Erythroblast (primary cell): ENCODE measurements at places on chromosomes 5 and 9.

DNA sequence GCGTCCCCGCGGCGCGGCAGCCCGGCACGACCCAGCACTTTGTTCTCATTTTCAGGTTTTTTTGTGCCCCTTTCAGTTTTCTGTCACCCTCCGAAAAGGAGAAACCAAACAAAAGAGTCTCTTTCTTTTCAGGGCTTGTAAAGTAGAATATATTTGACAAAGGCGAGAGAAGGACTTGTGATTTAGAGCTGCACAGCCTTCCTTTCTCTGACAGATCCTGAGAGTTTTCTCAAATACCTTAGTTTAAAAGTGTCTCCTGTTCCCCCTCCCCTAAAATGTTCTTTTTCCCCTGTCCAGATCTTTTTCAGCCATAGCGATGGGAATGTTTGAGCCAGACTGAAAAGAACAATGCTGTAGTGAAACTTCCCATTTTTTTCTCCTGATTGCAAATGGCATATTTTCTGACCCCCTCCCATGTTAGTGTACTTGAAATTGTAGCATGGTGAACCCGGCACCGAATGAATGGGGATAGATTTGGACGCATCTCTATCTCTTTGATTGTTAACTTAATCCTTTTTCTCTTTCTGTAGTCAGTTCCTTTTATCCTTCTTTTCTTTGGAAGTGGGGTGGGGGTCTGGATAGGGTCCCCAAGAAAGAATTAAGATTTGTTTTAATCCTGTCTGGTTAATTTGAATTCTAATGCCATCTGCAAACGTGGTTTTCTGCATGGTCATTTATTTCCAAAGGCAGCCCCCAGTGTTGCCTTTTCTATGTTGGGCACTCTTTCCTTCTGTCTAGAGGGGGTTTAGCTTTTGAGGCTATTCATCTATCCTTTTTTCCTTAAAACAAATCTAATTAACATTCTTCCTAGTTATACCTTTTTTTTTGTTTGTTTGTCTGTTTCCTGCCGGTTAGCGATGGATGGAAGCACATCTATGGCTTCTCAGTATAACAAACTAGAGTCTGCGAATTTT is 2.2 kb downstream of the ZSWIM6 start:
- no peak for DNase-seq

GRCh38 chr5:159456722-159457465 is 126.6 kb upstream of the IL12B start:
- peak; percentile 12 for DNase-seq

GRCh38 chr5:66894480-66895240 is 298.5 kb downstream of the MAST4 start:
- DNase-seq = no peak

GRCh38 chr9:113522858-113523257 is 59.3 kb downstream of the RGS3 start:
- no peak for DNase-seq

- DNase-seq = peak; percentile 88
These were observed at the start of gene DAPK1 for GRCh38 chr9:87497604-87498045. TSS of gene DAPK1 (plus strand) at chr9:87497867. CDS start at chr9:87499078, 1,211 bp downstream.

DNA sequence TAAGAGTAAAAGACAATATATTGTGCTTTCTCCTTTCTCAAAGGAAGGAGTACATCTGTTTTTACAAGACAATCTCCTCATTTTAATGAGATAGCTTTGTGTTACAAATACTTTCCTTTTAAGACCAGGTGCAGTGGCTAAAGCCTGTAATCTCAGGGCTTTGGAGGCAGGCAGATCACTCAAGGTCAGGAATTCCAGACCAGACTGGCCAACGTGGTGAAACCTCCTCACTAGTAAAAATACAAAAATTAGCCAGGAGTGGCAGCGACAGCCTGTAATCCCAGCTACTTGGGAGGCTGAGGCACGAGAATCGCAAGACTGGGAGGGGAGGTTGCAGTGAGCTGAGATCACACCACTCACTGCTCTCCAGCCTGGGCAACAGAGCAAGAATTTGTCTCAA is 11.8 kb downstream of the TMEM161B start:
- DNase-seq = no peak

- no peak for DNase-seq
These were observed 106.7 kb downstream of the MCTP1 start for GRCh38 chr5:95178046-95178651.

GRCh38 chr5:164002214-164002613 is 496.8 kb downstream of the MAT2B start:
- DNase-seq = no peak

- no peak for DNase-seq
These were observed 370.7 kb downstream of the ZSWIM6 start for GRCh38 chr5:61702784-61703183.

DNA sequence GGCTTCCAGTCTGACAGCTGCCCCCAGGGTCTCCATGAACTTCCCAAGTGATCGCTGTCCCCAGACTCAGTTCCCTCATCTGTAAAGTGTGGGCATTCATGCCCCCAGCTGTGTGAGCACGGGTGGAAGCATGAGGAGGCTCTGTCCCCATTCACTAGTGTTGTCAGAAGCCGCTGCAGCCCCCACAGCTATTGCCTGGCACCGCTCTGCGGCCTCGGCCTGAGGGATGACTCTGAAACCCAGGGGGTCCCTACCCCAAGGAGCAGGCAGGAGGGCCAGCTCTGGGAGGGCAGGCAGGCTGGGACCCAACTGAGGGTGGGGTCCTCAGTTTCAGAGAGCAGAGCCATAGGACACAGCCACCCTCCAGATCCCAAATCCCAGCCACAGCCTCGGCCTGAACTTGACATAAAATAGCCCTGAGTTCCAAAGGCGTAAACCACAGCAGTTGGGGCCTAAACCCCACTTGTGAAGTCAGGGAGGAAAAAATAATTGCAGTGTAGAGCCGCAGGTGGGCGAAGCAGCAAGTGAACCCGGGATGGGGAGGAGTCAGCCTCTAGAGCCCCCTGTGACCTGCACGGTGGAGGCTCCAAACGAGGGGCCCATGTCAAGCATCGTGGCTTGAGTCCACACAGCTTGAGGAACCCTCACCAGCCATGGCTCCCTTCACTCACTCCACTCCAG is 66.0 kb upstream of the ADAMTS2 start:
- DNase-seq = no peak

GRCh38 chr5:114327474-114327873 is 34.4 kb upstream of the KCNN2 start:
- no peak for DNase-seq

DNA sequence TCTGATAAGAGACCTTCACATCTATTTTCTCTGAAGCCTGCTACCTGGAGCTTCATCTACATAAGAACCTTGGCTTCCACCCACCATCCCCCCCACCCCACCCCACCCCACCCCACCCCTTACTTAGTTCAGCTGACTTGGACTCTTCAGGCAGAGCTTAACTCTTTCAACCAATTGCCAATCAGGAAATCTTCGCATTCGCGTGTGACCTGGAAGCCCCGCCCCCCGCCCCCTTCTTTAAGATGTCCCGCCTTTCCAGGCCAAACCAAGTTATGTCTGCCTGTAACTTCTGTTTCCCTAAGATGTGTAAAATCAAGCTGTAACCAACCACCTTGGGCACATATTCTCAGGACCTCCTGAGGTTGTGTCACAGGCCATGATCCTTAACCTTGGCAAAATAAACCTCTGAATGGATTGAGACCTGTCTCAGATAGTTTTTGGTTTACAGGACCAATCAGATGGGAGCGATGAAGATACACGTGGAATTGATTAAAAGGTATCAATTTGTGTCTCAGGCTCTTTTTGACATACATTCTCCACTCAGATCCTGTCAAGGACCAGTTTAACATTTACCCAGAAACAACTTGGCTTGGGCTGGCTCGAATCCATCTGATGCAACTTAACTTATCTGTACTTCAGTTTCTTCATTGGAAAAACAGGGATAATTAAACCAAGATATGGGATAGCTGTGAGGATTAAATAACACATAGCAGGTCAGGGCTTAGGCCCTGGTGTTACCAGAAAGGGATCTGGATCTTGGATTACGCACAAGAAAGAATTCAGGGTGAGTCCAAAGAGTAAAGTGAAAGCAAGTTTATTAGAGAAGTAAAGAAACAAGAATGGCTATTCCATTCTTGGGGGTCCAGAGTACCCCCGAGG is 43.6 kb downstream of the GALNT12 start:
- DNase-seq = peak; percentile 47

- DNase-seq = no peak
These were observed 136.2 kb downstream of the MPDZ start for GRCh38 chr9:13143281-13143680.

DNA sequence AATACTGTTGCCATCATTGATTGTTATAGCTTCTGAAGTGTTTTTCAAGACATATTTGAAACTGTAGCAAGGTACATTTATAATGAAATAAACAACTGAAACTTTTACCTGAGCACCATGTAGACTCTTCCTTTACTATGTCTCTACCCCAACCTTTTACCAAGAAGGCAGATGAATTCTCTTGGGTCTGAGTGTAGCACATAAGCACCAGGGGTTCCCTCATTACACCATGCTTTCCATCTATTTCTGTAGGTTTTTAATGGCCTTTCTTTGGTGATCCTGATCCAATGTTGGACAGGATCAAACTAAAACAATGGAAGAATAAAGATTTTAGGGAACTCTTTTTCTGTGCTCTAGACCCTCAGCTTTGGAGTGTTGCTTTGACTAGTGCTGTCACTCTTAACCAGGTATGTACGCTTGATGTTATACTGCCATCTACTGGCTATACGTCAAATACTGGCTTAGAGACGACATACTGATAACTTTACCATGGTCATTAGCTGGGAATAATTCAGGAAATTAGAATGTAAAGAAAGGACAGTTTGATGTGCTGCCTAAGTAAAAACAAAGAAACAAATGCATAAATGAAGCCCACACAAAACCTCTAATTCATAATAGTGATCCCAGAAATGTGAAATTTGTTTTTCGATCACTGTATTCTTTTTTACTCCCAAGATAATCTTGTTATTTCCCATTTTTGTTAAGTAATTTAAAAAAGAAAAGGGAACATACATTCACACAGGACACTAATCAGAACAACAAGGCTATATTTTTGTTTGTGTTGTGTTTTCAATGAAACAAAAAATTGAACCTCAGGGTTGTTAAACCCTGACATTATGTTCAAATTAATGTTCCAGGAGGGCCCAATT is 30.7 kb downstream of the IFNW1 start:
- peak; percentile 78 for DNase-seq

DNA sequence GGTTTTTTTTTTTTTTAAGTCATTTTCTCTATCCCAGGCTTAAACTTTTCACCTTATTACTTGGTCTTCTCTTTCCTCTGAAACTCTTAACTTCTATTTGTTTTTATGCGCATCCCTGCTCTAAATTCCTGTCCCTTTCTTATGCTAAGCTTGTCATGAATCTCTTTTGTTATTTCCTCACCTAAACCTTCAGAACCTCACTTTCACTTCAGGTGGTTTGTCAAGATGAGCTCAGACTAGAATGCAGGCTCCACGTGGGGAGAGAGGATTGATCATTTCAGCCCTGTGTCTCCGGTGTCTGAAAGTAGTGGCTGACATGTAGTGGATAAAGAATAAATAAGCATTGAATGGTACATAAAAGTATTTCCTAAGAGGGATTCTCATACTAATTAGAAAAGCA is 63.6 kb downstream of the ANXA1 start:
- no peak for DNase-seq

DNA sequence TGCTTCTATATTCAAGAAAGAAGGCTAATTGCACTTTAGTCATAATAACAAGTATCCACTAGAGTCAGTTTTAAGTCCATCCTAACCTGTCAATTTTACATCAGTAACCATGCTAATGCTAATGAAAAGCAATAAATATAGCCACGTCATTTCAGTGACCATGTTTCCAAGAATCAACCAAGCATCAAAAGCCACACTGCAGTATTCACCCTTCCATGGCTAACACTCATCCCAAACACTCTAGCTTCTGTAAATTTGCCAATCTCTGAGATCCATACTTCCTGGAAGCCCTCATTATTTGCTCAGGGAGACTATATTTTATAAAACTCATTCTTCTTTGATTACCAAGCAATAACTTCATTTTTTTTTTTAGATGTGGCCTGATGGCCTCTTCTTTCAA is 712.0 kb downstream of the CETN3 start:
- no peak for DNase-seq

DNA sequence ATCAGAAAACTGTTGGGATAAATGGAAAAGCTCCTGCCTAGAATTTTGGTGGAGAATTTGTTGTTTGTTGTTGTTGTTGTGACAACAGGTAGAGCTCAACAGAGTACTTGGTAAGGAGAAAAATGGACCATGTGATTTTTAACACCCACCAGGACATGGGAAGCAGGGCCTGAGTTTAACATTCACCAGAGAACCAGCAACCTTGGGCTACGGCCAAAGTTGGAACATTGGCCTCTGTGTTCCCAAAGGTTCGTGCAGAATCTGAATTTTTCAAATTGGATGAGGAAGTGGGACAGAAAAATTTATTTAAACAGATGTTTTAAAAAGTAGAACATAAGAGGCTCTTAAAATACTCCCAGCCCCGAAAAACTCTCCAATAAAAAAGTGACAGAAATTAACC is 127.0 kb downstream of the GNA14 start:
- no peak for DNase-seq

- DNase-seq = no peak
These were observed 6.2 kb upstream of the F2R start for GRCh38 chr5:76709762-76710161.

DNA sequence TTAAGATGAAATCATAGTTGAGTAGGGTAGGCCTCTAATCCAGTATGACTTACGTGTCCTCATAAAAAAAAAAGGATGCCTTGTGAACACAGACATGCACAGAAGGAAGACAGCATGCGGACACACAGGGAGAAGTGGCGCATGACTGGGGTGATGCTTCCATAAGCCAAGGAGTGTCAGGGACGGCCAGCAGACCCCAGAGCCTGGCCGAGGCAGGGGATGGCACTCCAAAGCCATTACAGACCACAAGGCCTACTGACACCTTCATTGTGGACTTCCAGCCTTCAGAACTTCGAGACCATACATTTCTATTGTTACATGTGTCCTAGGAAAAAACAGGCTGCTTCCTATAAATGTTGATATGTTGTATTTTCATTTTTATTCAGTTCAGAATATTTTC is 19.9 kb downstream of the EHMT1 start:
- no peak for DNase-seq

DNA sequence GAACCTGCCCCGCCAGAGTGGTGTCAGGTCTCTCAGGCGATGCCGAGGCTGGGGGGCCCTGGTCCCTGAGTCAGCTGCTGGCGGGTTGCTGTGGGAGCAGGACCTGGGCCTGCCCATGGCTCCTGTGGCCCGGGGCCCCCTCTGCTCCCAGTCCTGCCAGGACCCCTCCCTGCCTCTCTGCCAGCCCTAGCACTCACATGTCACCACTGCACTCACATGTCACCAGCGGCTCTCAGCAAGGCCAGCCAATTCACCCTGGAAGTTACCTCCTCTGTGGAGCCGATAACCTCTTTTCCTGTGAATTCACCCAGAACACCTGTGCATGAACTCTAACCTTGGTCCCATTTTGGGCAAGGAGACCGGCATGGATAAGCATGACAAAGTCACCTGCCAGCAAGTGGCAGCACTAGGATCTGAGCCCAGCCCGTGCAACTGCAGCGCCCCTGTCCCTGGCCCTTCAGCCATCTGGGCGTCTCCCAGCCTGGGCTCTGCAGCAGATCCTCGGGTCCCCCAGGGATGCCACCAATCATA is 170.2 kb downstream of the GAPVD1 start:
- no peak for DNase-seq

- no peak for DNase-seq
These were observed 19.7 kb downstream of the GPR107 start for GRCh38 chr9:130073373-130073772.
